ENCODE measurements at places on chromosomes 16 and 17.

DNA sequence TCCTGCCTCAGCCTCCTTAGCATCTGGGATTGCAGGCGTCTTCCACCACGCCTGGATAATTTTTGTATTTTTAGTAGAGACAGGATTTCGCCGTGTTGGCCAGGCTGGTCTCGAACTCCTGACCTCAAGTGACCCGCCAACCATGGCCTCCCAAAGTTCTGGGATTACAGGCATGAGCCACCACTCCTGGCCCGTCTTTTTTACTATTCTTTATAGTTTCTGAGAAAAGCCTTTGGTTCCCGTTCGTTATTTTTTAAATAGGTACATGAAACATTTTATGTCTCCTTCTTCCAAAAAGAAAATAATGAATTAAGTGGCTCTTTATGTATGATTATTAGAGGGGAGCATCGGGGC lies 570 bp upstream of the BCO1 start:
- DNase-seq, result no peak

GRCh38 chr17:10435096-10435495 lies 13.3 kb upstream of the MYH8 start:
- DNase-seq, result no peak

GRCh38 chr17:59757470-59757869 lies 50.0 kb downstream of the VMP1 start:
- DNase-seq, result no peak

DNA sequence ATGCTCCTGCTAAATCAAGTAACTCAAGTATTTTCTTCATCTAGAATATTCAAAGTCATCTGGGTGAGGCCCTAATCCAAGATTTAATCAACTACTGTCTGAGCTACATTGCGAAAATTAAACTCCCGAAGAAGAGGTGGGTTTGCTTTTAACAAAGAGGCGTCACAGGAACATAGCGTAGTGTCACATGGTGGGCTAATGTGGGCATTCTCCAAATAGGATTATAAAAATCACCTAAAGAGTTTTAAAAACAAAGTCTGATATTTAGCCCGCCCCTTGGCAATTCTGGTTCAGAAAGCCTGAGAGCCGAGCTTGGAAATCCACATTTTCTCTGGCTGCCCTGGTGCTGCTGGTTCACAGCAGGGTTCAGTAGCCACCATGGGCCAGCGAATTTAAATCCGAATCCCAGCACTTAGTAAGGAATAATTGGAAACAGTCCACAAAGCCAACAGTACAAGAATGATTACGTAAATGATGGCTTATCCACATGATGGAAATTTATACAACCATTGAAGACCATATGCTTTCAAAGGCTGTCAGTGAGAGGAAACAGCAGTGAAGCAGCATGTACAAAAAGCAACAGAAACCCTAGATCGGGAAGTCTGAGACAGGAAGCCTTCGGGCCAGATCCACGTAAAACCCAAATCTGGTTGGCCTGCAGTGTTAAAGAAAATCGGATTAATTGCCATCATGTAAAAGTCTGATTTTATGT lies 8.8 kb downstream of the PMM2 start:
- no peak for DNase-seq

DNA sequence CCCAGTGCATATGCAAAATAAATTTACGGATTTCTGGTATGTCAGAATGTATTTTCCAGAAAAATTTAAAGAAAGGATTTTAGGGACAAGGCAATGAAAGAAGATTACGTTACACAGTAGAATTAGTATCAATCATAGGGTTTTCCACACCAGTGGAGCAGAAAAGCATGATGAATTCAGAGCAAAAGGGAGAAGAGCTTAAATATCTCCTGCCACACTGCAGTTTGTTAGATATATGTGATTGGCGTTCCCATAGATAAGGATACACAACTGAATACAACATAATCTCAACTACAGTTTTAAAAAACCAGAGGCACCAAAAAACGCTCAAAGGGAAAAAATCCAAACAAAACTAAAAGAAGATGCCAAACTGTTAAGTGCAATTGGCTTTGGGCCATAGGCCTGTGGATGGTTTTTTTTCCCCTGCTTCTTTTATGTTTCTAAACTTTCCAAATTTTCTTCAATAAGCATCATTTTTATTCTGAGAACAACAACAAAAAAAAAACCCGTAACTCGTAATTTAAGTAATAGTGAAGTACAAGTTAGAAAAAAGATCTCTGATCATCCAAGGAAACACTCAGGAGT lies 22.3 kb downstream of the MARF1 start:
- DNase-seq, result no peak

All from D721Med (cell line).